Lower lobe of right lung (tissue), 2 donors: ENCODE measurements at places on chromosomes 7 and 10.
A peak's percentile ranks its signal among the peaks of the same experiment; 100 is the strongest.

DNA sequence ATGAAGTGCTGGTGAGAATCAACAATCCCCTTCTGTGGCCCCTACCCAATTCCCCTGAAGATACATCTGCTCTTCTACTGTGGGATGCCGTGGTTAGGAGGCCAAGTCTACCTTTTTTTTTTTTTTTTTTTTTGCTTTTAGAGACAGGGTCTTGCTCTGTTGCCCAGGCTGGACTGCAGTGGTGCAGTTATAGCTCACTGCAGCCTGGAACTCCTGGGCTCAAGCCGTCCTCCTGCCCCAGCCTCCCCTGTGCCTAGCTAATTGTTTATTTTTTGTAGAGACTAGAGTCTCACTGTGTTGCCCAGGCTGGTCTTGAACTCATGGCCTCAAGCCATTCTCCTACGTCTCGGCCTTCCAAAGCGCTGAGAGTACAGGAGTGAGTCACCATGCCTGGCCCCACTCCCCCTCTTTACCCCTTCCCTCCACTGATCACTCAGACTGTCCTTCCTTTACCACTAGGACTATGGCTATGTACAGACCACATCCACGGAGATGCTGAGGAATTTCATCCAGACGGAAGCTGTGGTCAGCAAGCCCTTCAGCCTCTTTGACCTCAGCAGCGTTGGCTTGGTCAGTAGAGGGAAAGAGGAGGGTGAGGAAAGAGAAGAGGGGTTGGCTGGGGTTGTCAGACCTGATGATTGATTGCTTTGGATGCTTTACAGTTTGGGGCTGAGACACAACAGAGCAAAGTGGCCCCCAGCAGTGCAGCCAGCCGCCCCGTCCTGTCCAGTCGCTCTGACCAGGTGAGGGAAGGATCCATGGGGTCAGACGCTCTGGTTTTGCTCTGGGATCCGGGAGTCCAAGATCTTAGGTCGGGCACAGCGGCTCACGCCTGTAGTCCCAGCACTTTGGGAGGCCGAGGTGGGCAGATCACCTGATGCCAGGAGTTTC lies 1.8 kb downstream of the AP4M1 start:
- H3K27me3 ChIP-seq = no peaks in the 10 kb centered on the region
- H3K4me3 ChIP-seq = no peak overlapping the region
- DNase-seq = no peak
- H3K27ac ChIP-seq = no peak overlapping the region

DNA sequence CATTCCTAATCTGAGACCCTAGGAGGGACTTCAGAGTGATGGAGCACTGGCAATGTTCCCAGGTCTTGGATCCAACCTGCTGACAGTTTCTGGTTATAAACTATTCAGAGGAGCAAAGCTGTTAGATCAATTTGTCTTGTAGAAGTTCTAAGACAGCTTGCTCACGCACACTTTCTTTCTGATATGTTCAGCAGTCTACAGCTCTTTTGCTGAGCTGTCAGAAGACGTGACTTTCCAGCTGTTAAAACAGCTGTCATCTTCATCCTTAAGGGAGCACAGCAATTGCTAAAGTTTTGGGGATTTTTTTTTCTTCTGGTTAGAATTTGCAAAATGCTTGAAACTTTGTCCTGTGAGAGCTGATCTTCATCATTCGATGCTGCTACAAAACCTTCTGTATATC lies 823.1 kb downstream of the SORCS1 start:
- DNase-seq = no peak
- H3K36me3 ChIP-seq = no peaks in the 10 kb centered on the region
- H3K4me1 ChIP-seq = no peaks in the 10 kb centered on the region

GRCh38 chr10:124042656-124043309 lies 50.6 kb downstream of the CHST15 start:
- H3K27ac ChIP-seq = no peak overlapping the region
- no peak for DNase-seq
- H3K4me3 ChIP-seq = no peak overlapping the region
- peaks cover 47% of the 10 kb centered on the region for H3K36me3 ChIP-seq

DNA sequence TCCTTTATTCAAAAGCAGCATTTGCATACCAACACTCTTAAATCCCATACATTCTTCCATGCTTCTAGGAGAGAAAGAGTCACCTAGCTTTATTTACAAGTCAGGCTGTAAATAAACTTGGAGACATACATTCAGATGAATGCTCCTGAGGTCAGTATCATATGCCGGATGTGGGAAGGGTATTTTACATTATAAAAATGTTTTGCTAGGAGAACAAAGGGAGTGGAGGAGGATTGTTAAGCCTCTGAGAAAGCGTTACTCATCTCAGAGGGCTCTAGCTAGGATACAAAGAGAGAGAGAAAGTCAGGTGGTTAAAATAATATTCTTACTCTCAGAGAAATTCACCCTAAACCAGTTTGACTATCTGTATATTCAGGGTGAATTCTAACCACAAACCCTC lies 300.9 kb upstream of the NPSR1 start:
- no peak overlapping the region for H3K27ac ChIP-seq
- no peak for DNase-seq

GRCh38 chr7:141702047-141702567 lies at the start of gene DENND11:
Gene DENND11 (minus strand): TSS chr7:141702166. CDS start chr7:141702153, 13 bp downstream.
- H3K36me3 ChIP-seq = no peaks in the 10 kb centered on the region
- H3K27me3 ChIP-seq = no peaks in the 10 kb centered on the region
- peaks cover 34% of the 10 kb centered on the region for H3K4me1 ChIP-seq
- H3K4me3 ChIP-seq = peak within 1 kb of the TSS; percentile 76
- peak within 1 kb of the TSS; percentile 82 for H3K27ac ChIP-seq
- DNase-seq = peak; percentile 70

- H3K27ac ChIP-seq = no peak overlapping the region
- H3K4me1 ChIP-seq = no peaks in the 10 kb centered on the region
- H3K27me3 ChIP-seq = no peaks in the 10 kb centered on the region
- H3K4me3 ChIP-seq = no peak overlapping the region
- no peaks in the 10 kb centered on the region for H3K36me3 ChIP-seq
- no peak for DNase-seq
Measured at GRCh38 chr7:7799138-7799537, 80.7 kb upstream of the RPA3 start.

GRCh38 chr10:45468079-45468478 lies 94.1 kb downstream of the ALOX5 start:
- H3K27me3 ChIP-seq = no peaks in the 10 kb centered on the region
- H3K4me3 ChIP-seq = no peak overlapping the region
- DNase-seq = no peak
- H3K36me3 ChIP-seq = peaks cover 3% of the 10 kb centered on the region

- H3K36me3 ChIP-seq = no peaks in the 10 kb centered on the region
- peaks cover 99% of the 10 kb centered on the region for H3K27me3 ChIP-seq
- H3K4me1 ChIP-seq = peaks cover 3% of the 10 kb centered on the region
- no peak overlapping the region for H3K27ac ChIP-seq
- no peak for DNase-seq
Measured at GRCh38 chr7:8436965-8437364, 3.6 kb downstream of the NXPH1 start.

DNA sequence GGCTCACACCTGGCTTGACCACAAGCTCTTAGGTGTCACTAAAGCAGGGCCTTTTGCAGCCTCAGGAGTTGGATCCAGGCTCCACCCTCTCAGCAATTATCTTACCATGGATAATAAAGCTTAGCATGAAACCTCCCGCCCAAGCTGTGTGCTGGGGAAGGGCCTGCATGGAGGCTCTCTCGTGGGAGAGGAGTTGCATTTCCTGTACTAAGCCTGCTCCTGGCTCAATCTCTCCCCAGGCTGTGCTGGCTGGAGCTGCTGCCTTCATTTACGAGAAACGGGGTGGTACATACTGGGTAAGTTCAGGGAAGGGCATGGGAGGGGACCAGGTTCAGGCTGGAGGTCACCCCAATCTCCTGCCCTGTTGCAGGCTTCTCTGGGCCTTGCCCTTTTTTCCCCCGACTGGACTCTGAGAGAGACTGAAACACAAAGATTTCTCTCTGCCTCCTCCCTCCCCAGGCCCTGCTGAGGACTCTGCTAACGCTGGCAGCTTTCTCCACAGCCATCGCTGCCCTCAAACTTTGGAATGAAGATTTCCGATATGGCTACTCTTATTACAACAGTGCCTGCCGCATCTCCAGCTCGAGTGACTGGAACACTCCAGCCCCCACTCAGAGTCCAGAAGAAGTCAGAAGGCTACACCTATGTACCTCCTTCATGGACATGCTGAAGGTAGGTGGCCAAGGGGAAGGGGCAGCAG lies 2.7 kb downstream of the TMEM176A start:
- no peak overlapping the region for H3K4me3 ChIP-seq
- DNase-seq = no peak
- no peak overlapping the region for H3K27ac ChIP-seq

DNA sequence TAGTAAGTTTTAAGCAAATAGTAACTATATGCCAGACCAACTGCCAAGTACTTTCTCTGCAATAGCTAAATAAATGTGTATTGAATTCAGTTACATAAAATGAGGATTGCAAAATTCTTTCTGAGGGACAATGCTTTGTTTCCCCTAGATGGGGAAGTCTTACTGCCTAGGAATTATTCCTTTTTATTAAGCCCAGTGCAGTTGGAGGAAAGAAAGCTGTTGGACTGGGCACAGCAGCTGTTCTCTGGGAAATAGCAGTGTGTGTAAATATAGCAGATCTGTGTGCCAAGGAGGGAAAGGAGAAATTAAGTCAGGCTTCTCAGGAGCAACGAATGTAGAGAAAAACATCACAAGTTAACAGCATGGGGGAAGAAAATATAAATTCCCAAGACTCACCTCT lies 77.1 kb downstream of the SEC23IP start:
- DNase-seq = no peak
- H3K27me3 ChIP-seq = no peaks in the 10 kb centered on the region
- H3K4me3 ChIP-seq = no peak overlapping the region
- H3K27ac ChIP-seq = no peak overlapping the region
- H3K36me3 ChIP-seq = no peaks in the 10 kb centered on the region
